Stimulated activated CD8-positive, alpha-beta memory T cell treated with anti-CD3 and anti-CD28 coated beads, Interleukin-4, amount 100 ng/mL, for 24 hours (primary cell): ENCODE measurements at places on chromosomes 1 and 21.

GRCh38 chr1:112549590-112549989 is 40.8 kb downstream of the WNT2B start:
- DNase-seq: no peak

GRCh38 chr1:116343019-116343418 is 30.0 kb upstream of the ATP1A1 start:
- DNase-seq: no peak

DNA sequence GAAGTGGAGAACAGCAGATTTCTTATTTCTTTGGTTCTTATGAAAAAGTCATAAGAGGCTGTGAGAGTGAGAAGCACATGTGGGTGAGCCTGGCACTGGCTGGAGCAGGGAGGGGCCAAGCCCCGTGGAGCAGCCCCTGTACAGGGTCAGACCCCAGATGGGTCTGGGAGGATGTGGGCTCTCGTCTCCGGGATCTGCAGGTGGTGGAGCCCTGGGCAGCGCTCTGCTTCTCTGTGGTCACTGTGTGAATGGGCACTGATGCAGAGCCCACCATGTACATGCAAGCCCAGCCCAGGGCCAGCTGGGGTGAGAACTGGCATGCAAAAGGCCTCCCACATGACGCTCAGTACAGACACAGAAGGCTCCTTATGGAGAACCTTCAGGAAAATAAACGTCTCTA is 67.6 kb downstream of the SIM2 start:
- DNase-seq: no peak

DNA sequence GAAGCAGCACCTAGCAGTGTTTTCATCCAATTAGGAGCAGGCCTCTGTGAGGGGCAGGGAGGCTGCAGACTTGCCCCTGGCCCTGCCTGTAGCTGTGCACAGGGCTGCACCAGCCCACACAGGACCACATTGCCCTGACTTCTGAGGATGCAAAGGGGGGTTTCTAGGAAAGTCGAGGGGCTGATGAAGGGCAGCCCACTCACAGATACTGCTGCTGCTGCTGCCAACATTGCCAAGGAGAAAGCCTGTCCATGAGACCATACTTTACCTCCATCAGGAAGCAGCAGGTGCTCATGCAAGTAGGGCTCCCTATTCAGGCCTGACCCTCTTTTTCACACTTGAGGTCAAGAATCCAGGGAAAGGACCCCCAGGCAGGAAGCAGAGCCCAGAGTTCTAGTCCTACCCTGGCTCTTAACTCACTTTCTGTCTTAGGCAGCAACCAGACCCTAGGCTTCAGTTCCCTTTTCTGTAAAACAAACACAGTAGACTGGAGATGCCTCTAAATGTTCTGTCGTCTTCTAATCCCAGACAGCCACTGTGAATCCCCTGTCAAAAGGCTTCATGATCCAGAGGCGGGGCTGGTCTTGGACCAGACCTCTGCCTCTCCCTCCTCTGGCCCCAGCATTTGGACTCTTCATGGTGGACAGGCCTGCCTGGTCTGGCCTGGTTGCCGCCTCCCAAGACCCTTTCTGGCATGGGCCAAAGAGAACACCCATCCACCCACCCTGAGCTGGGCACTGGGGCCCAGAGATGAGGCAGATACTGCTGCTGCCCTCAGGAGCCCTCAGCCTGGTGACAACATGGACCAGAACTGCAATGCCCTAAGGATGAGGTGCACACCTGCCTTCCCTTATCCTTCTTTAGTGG is 120.2 kb downstream of the GLIS1 start:
- DNase-seq: no peak

DNA sequence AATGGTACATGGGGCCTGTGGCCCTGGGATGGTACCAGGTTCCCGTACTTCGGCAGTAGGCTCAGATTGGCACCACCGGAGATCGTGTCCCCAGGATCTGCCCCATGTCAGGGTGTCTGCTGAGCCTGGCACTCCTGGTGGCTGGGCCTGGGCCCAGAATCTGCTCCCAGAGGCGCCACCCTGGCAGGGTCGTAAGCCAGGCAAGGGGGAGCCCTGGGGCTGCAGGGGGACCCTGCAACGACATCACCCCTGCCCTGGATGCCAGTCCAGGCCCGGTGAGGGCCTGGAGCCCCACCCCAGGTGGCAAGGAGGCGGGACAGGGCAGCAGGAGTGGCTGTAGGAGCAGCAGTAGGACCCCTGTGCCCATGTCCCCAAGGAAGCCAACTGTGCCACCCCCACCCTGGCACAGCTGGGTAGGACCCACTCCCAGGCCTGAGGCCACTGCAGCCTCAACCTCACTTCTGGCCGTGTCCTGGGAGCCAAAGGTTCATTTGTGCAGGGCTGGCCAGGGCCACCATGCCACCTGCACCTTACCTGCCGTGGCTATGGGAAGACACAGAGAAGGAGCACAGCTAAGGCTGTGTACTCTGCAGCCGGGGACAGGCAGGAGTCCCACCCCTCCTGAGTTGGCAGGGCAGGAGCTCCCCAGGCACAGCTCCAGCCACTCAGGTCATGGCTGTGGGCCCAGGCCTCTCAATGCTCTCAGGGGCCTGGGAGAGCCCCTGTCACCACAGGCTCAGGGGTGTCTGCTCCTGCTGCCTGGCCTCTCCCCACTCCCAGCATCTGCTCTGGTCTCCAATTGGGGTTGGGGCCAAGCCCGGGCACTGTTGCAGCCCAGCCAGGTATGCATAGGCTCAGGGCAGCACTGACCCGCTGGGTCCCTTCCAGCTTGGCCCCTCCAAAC is 141.7 kb downstream of the EIF4G3 start:
- no peak for DNase-seq

DNA sequence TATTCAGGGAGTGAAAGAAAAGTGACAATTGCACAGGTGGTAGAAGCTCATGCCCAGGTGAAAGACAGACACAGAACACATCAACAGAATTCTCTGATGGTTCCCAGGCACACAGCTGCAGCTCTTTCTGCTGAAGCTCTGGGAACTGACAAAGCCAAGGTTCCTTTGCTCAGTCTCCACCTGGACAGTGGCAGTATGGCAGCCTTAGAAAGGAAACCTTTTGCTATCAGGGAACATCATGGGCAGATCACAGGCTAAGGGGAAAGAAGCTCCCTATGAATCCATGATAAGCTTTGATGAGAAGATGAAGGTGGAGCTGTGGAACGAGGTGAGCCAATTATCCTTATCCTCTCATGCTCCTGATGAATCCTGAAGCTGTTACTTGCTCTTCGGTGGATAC is 1.2 kb downstream of the SPRR2B start:
- no peak for DNase-seq

- DNase-seq: no peak
Measured at GRCh38 chr1:20847611-20848080, 60.5 kb upstream of the HP1BP3 start.

- no peak for DNase-seq
Measured at GRCh38 chr1:68173283-68173935, 58.9 kb downstream of the WLS start.

- DNase-seq: no peak
Measured at GRCh38 chr1:51342591-51343206, 12.3 kb upstream of the TTC39A start.

- no peak for DNase-seq
Measured at GRCh38 chr21:43868461-43868860, 3.4 kb downstream of the AGPAT3 start.

DNA sequence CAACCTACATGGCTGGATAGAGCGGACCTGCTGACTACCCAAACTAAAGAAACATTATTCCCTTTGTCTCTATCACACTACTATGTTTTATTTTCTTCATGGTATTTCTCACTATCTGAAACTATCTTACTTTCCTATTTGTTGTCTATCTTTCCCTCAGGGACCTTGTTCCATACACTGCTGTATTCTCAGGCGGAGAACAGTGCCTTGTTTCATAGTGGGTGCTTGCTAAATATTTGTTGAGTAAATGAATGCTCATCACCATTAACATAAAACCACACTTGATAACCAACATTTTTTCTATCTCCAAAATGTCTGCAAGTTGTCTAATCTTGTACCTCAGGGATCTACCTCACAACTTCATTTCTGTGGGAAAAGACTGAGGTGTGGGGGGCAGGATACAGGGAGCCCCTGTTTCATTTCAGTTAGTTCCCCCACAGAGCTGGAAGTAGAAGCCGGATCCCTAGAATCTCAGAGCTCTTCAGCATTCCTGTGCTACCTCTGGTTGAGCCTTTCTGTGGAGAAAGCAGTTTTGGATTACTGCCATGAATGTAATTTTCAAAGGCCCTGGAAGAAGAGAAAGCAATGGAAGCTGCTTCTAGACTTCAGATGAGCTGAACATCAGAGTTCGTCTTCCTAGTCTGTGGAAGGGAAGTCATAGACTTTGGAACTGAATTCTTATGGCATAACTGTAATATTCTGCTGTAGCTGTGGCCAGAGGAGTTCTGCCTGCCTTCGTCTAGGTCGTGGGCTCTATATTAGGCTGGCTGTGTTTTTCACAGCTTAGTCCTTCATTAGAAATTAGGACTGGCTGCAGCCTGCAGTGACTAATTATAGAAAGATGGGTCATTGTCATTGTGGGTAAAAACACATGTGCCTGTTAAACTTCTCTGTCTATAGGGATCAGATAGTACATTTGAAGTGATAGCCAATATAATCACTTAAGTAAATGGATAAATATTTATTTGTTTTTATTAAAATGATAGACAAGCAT is 293.2 kb upstream of the SGIP1 start:
- no peak for DNase-seq

- no peak for DNase-seq
Measured at GRCh38 chr1:17014671-17015567, 3.2 kb upstream of the ATP13A2 start.

- DNase-seq: no peak
Measured at GRCh38 chr1:173445164-173445563, 32.0 kb upstream of the PRDX6 start.

DNA sequence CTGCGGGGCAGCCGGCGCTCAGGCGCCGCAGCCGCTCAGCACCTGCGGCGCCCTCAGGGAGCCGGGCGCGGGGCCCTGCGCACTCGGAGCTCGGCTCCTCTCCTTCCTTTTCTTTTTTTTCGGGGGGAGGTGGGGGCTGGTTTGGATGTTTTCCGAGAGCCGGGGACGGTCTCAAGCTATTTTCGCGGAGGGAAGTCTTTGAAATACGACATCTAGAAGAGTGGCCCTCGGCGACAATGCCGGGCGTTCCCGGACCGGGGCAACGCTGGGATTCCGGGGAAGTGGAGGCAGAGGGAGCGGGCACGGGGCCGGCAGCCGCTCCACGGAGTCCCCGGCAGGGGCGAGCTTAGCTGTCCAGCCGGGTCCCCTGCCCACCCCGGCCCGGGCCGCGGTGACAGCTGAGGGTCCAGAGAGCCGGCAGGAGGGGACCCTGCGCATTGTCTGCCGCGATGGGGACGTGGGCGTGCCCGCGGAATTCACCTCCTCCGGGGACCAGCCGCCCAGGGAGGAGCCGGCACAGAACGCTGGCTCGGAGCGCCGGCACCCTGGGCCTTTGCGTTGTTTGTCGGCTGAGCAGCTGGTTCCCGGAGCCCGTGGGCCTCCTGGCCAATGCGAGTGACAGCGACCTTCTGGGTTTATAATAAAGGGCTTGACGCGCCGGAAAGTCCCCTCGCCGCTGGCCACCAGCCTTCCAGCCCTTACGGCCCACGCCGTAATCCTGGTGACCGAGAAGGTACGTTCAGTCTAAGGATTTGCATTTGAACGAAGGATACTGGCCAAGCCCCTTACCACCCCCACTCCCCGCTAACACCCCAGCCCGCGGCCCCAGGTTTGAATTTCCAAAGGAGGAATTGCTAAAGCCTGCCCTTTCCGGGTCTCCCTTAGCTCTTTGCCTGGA is 582 bp downstream of the SLC37A1 start:
- peak; percentile 47 for DNase-seq

- no peak for DNase-seq
Measured at GRCh38 chr1:162088281-162088969, 18.9 kb downstream of the NOS1AP start.

DNA sequence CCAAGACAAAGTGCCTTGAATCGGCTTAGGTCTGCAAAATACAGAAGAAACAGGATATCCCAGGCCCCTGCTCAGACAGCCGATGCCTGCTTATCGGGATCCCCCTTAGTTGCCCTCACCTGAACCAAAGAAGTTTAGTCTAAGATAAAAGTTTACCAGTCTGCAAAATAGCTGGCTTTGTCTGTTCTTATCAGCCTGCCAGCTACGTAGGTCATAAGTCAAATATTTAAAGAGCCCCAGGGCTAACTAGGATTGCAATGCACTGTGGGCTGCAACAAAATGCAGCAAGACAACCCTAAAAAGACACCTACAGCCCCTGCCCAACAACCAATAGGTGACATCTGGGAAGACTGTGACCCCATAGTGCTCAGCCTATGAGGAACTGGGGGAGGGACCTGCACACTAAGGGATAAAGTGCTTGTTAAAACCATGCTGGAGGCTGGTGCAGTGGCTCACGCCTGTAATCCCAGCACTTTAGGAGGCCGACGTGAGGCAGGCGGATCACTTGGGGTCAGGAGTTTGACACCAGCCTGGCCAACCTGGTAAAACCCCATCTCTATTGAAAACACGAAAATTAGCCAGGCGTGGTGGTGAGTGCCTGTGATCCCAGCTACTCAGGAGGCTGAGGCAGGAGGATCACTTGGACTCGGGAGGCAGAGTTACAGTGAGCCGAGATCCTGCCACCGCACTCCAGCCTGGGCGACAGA is 27.4 kb downstream of the LRRC3 start:
- no peak for DNase-seq

DNA sequence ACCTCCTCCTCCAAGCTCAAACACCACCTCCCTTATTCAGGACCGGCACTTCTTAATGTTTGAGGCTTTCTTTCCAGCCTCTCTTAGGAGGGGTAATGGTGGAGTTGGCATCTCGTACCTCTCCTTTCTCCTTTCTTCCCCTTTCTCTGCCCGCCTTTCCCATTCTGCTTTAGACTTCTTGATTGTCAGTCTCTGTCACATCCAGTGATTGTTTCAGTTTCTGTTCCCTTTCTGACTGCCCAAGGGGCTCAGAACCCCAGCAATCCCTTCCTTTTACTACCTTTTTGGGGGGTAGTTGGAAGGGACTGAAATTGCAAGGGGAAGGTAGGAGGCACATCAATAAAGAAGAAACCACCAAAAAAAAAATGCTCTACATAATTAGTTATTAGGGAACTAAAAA is 5.6 kb downstream of the ELK4 start:
- no peak for DNase-seq

DNA sequence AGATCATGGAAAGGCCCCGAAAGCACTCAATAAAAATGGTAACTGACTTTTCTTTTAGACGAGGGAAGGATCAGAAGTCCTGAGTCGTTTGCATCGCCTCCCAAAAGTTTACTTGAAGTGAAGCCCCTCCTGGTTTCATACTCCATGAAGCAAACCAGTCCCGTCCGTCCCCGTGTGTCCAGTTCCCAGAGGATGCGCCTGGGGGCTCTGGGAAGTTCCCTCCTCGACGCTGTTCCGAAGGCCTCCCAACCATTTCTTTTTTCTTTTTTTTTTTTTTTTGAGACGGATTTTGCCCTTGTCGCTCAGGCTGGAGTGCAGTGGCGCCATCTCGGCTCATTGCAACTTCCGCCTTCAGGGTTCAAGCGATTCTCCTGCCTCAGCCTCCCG is 661 bp upstream of the OSCP1 start:
- DNase-seq: no peak

DNA sequence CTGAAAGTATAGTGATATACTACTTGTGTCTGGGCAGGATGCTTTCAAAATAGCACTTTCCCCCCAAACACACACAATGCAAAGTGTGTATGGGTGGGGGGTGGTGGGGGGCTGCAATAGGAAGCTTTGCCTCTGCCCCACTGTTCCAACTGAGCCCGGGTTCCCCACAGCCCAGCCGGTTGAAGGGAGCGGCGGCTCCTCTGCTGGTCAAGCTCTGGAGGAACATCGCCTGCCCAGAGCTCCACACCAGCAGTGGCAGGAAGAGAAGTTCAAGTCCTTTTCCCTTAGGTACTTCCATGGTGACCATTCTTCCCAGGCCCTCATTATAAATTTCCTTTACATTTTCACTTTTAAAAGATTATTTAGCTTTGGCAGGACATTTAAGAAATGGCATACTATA is 74.9 kb downstream of the CAPZB start:
- no peak for DNase-seq
